DND-41 (cell line): ENCODE measurements at places on chromosomes 1 and 21.

- no peak for DNase-seq
Observed at GRCh38 chr21:45997205-45997494, 15.6 kb downstream of the COL6A1 start.

GRCh38 chr21:34354836-34355235 lies 9.0 kb upstream of the KCNE2 start:
- DNase-seq, result no peak

DNA sequence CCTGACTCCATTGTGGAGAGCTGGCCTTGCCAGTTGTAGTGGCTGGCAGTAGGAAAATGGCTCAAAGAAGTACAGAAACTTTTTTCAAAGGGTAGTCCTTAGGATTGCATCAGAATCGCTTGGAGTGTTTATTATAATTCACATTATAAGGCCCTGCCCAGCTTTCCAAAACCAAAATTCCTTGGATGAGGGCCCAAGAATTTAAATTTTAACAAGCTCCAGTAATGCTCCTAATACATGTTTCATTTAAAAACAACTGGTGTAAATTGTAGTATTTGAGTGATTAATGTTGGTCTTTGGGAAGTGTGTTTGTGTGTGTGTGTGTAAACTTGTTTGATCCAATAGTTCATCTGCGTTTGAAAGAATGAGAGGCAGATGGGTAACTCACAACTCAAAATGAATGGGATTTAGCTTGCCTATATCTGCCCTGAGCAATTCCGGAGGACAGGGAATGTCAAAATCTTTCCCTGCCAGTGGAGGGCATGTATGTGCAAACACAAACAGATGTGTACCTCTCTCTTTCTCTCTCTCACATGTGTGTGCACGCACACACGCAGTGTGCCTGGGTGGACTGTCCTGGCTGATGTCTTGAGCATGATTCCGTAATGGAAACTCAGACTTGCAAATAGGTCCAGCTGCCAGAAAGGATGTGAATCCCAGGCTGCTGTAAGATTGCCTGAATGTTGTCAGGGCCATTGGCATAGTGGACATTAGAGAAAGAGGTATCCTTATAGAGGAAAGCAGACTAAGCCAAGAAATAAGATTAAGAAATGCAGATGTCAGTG lies 293.1 kb downstream of the LMX1A start:
- DNase-seq, result no peak

GRCh38 chr1:28601696-28602095 lies 9.6 kb downstream of the RAB42 start:
- no peak for DNase-seq

GRCh38 chr21:33007747-33008146 lies 18.0 kb upstream of the OLIG2 start:
- DNase-seq, result no peak

- no peak for DNase-seq
Observed at GRCh38 chr1:171206204-171206977, 21.3 kb downstream of the FMO2 start.

- DNase-seq, result no peak
Observed at GRCh38 chr1:46379996-46380395, 14.1 kb upstream of the FAAH start.

- DNase-seq, result no peak
Observed at GRCh38 chr1:23459338-23459757, 24.6 kb downstream of the ASAP3 start.

GRCh38 chr1:26102526-26102925 lies 9.1 kb upstream of the PDIK1L start:
- DNase-seq, result no peak

DNA sequence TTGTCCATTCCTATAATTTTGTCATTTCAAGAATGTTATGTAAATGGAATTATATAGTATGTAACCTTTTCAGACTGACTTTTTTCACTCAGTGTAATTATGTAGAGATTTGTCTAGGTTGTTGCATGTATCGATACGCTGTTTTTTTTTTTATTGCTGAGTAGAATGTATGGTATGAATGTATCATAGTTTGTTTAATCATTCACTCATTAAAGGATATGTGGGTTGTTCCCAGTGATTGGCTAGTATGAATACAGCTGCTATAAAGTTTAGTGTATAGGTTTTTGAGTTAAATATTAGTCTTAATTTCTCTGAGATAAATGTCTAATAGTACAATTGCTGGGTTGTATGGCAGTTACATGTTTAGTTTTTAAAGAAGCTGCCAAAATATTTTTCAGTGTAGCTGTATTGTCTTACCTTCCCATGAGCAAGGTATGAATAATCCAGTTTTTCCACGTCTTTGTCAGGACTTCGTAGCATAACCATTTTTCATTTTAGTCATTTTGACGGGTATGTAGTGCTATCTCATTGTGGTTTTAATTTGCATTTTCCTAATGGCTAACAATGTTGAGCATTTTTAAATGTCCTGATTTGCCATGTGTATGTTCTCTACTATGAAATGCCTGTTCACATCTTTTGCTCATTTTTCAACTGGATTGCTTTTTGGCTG lies 22.4 kb downstream of the CASQ2 start:
- no peak for DNase-seq

DNA sequence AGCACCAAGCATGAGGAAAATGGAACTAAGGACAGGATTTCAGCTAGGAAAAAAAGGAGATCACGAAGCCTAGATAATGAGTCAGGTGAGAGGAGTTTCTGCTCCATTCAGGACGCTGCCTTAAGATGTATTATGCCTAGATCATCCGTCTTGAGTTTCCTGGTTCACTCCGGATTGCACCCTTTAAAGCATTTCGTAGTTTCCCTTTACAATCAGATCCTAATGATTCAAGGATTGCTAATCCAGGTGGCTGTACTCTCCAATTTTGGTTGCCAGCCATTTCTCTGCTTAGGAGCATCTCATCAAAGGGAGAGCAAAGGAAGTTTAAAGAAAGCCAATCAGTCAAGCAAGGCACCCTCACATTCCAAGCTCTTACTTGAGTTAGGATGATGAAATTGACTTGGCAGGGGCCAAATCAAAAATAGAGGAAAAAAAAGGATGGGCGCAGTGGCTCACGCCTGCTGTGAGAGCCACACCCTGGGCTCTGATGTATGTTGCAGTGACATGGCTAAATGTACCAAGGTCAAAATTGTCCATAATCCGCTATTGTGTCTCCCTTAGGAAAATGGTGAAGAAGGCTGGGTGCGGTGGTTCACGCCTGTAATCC lies 156.9 kb upstream of the SOD1 start:
- no peak for DNase-seq

DNA sequence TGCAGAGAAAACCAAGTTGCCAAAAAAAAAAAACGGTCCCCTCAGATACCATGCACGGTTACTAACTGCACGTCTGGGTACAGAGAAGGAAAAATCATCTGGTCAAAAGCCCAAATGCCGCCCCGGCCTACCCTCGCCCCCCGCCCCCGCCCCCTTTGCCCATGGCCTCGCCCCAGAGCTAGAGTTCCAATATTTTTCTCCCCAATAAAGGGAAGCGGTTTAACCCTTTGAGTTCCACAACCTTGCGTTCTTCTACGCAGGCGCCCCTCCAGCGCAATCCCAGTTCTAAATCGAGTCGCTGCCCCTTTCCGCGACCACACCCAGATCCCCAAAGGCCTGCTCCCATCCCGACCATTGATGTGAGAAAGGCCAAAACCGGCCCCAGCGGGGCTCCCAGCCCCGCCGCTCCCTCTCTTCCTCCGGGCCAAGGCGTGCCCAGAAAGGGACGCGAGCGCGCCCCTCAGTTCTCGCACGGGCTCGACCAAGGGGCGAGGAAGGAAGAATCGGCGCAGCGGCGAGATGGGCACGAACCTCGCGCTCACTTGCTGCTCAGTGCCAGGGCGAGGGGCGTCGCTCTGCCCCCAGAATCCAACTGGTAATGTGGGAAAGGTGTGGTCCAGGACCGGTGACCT lies 797 bp downstream of the WDR47 start:
- peak; percentile 51 for DNase-seq

- no peak for DNase-seq
Observed at GRCh38 chr1:154460695-154461260, 41.2 kb upstream of the TDRD10 start.

- DNase-seq, result peak; percentile 6
Observed at GRCh38 chr1:164092603-164093353, 466.2 kb upstream of the PBX1 start.

GRCh38 chr1:174262349-174263241 lies 103.3 kb downstream of the RABGAP1L start:
- DNase-seq, result peak; percentile 30
